ENCODE measurements at places on chromosomes 11 and 22.

GRCh38 chr11:2175659-2176058 lies 4.0 kb upstream of the TH start:
- DNase-seq: no peak

DNA sequence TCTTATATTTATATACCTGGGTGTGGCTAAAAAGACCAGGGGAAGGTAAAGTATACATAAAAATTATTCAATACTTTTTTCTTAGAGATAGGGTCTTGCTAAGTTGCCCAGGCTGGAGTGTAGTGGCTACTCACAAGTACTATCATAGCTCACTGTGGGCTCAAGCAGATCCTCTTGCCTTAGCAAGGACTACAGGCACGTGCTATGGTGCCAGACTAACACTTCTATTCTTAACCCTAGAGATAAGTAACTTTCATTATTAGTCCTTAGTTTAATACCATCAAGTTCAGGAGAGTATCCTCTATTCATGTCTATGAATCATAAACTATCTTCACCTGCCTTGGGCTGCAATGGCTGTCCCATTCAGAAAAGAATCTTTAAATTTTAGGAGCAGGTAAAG lies 11.9 kb downstream of the FCHSD2 start:
- DNase-seq: no peak

- no peak for DNase-seq
Observed at GRCh38 chr11:36123336-36124101, 165.7 kb downstream of the COMMD9 start.

GRCh38 chr11:111413849-111414248 lies 34.8 kb upstream of the POU2AF1 start:
- no peak for DNase-seq

DNA sequence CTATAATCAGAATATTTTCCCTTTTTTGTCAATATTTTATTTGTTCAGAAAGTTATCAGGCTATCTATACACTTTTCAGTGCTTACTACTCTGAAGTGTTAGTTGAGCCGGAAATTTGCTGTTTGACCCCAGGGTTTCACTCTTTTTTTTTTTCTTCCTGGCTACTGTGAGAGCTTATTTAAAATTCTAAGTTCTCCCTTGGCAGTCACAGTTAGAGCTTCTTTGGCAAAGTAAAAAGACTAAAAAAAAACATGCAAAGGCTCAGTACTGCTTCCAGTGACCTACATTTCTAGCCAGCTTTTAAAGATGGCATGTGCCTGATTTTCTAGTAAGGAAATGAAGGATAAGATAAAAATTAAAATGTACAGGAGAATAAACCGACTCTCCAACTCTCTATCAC lies 48.4 kb downstream of the ELP4 start:
- no peak for DNase-seq

DNA sequence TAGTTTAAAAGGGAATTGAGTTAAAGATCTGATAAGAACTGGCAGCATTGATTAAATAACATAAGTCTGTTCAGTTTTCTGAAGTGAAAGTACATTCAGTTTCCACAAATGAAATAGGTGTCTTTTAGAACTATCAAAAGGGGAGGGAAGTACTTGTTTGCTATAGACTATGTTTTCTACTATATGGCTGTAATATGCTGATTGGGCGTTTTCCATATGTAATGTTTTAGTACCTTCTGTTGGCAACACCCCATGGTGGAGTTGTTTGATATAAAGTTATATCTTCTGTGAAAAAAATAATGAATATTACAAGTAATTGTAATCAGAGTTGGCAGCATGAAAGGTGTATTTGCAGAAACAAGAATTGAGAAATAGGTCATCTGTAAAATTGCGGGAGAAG lies 237.6 kb downstream of the JRKL start:
- DNase-seq: no peak

- DNase-seq: no peak
Observed at GRCh38 chr22:48588151-48588877, 1239.4 kb downstream of the BRD1 start.

- DNase-seq: no peak
Observed at GRCh38 chr22:32336771-32337424, 20.8 kb upstream of the RFPL3 start.

Measured in NCI-H1105 (cell line).